Mesendoderm (in vitro differentiated cells): ENCODE measurements at places on chromosomes 6 and 20.

DNA sequence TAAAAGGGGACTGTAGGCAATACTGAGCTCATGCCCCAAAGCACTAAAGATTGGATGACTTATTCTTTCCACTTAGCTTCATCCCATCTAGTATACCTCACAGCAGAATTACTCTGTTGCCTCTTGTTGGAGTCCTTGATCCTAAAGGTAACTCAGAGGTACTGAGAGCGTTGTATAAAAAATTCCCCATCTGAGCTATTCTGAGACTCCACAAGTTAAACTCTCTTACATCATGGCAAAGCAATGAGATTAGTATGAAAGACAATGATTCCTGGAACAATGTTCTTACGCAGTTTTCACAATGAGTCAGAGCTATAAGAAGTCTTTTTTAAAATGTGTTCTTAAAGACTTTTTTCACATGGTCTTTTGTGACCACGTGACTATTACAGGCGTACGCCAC, 370.1 kb downstream of the ADGRB3 start:
- H3K4me3 ChIP-seq, result no peak overlapping the region
- no peak overlapping the region for H3K27ac ChIP-seq
- H3K4me1 ChIP-seq, result no peaks in the 10 kb centered on the region

- H3K27me3 ChIP-seq, result no peaks in the 10 kb centered on the region
- no peak overlapping the region for H3K27ac ChIP-seq
- no peak overlapping the region for H3K4me3 ChIP-seq
- H3K4me1 ChIP-seq, result peaks cover 6% of the 10 kb centered on the region
- H3K36me3 ChIP-seq, result no peaks in the 10 kb centered on the region
Observed at GRCh38 chr6:2978923-2979322, 7.6 kb upstream of the SERPINB6 start.

GRCh38 chr20:43220612-43221011, 30.9 kb upstream of the PTPRT start:
- no peaks in the 10 kb centered on the region for H3K36me3 ChIP-seq
- no peak overlapping the region for H3K27ac ChIP-seq
- H3K27me3 ChIP-seq, result no peaks in the 10 kb centered on the region
- DNase-seq, result no peak
- H3K4me3 ChIP-seq, result no peak overlapping the region

DNA sequence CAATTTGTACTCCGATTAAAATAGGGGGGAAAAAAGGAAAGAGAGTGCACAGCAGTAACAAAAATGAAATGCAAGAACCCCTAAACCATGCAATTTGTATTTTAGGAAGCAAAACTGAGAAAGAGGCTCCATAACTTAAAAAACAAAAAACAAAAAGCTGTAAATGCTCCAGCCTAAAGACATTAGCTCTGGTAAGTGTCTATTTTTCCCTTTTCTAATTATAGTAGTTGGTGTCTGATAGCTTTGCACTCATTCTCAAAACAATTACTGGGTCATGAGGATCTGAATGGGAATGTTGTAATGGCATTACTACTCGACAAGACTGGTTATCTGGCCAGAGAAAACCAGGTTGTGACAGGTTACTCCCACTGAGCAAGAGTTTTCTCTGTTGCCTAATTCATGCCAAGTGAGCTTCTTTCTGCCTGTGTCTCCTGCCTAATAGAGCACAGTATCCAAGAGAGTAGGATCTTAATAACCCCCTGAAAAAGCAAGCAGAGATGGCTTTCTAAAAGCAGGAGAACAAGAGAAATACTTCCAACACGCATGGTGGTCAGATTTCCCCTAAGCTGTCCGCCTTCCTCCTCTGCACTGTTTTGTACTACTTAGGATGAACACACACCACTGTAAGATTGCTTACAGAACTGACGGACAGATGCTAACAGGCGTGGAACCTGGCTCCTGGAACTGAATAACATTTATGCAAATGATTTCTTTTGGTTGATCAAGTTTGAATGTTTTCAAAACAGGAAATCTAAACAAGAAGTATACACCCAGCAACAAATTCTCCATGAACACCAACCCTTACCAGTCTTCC, 86.4 kb downstream of the FKBP5 start:
- peaks cover 12% of the 10 kb centered on the region for H3K4me1 ChIP-seq
- H3K27ac ChIP-seq, result no peak overlapping the region
- no peaks in the 10 kb centered on the region for H3K27me3 ChIP-seq
- peak; percentile 48 for DNase-seq
- H3K4me3 ChIP-seq, result no peak overlapping the region
- no peaks in the 10 kb centered on the region for H3K36me3 ChIP-seq

- no peaks in the 10 kb centered on the region for H3K27me3 ChIP-seq
- no peak for DNase-seq
- no peak overlapping the region for H3K27ac ChIP-seq
- no peaks in the 10 kb centered on the region for H3K4me1 ChIP-seq
- H3K36me3 ChIP-seq, result no peaks in the 10 kb centered on the region
Observed at GRCh38 chr6:113645986-113646385, 211.2 kb upstream of the MARCKS start.

DNA sequence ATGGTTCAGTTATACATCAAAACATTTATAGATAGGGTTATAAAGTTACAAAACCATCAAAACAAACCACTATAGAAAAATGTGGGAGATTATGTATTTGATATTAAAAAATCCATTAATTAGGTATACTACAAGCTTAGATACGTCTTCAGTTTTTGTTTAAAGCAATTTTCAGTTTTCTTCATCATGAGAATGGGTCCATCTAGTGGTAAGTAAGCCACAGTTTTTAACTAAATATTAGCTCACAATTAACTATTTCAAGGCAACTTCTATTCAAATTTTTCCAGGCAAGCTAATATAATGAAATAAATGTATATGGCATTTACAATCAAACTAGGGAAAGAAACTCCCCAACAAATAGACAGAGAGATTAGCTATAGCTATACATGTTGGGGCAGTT, 44.4 kb downstream of the RNGTT start:
- H3K4me1 ChIP-seq, result no peaks in the 10 kb centered on the region
- no peak overlapping the region for H3K27ac ChIP-seq
- no peaks in the 10 kb centered on the region for H3K36me3 ChIP-seq
- H3K27me3 ChIP-seq, result no peaks in the 10 kb centered on the region

DNA sequence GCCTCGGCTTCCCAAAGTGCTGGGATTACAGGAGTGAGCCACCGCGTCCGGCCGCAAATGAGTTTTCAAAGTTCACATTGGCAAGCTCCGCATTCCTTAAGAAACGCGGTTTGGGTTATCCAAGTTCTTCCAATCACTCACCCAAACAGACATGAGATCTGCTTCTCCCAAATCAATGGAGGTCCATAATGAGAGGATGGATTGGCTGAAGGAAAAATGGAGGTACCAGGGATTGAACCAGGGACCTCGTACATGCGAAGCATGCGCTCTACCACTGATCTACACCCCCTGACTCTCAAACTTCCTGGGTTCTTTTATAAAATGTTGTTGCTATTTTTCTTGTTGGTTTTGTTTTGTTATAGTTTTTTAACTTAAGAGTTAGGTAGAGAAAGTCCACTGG, 170.0 kb downstream of the GPX5 start:
- no peak overlapping the region for H3K27ac ChIP-seq
- peaks cover 3% of the 10 kb centered on the region for H3K4me1 ChIP-seq
- no peaks in the 10 kb centered on the region for H3K36me3 ChIP-seq
- no peaks in the 10 kb centered on the region for H3K27me3 ChIP-seq
- no peak overlapping the region for H3K4me3 ChIP-seq

- H3K4me3 ChIP-seq, result no peak overlapping the region
- H3K27ac ChIP-seq, result no peak overlapping the region
- no peaks in the 10 kb centered on the region for H3K36me3 ChIP-seq
- H3K4me1 ChIP-seq, result no peaks in the 10 kb centered on the region
- no peak for DNase-seq
Observed at GRCh38 chr6:54587277-54587676, 259.3 kb upstream of the FAM83B start.

GRCh38 chr6:121161886-121162285, 172.4 kb downstream of the TBC1D32 start:
- no peak overlapping the region for H3K4me3 ChIP-seq
- no peaks in the 10 kb centered on the region for H3K27me3 ChIP-seq
- H3K4me1 ChIP-seq, result no peaks in the 10 kb centered on the region
- no peak overlapping the region for H3K27ac ChIP-seq
- no peaks in the 10 kb centered on the region for H3K36me3 ChIP-seq

- no peaks in the 10 kb centered on the region for H3K4me1 ChIP-seq
- peak; percentile 53 for DNase-seq
- H3K36me3 ChIP-seq, result no peaks in the 10 kb centered on the region
- H3K4me3 ChIP-seq, result peak overlapping the region; percentile 38
- no peak overlapping the region for H3K27ac ChIP-seq
Observed at GRCh38 chr6:710601-711571, 17.9 kb upstream of the EXOC2 start.

- no peaks in the 10 kb centered on the region for H3K36me3 ChIP-seq
- no peaks in the 10 kb centered on the region for H3K27me3 ChIP-seq
- no peak overlapping the region for H3K27ac ChIP-seq
- DNase-seq, result no peak
Observed at GRCh38 chr6:17064975-17065374, 36.9 kb upstream of the STMND1 start.

- no peak overlapping the region for H3K4me3 ChIP-seq
- no peaks in the 10 kb centered on the region for H3K36me3 ChIP-seq
- H3K27ac ChIP-seq, result no peak overlapping the region
- H3K27me3 ChIP-seq, result no peaks in the 10 kb centered on the region
- no peak for DNase-seq
Observed at GRCh38 chr20:56987986-56988385, 278.5 kb downstream of the BMP7 start.

DNA sequence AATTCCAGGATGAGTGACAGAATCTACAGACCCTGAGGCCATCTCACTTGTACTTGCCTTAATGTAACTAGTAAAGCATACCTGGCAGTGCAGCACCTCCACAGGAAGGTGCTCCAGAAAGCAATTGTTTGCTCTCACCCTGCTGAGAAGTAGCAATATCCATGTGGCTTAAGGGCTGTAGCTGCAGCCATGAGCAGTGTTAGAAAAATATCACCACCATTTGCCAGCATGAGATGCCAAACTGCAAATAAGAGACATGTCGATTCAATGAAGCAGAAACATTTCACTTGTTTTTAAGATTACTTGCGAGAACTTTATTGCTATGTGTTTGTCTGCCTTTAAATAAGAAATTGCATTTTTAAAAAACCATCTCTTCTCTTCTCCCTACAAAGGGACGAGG, 151.5 kb downstream of the PRL start:
- no peaks in the 10 kb centered on the region for H3K36me3 ChIP-seq
- no peaks in the 10 kb centered on the region for H3K27me3 ChIP-seq
- no peak overlapping the region for H3K27ac ChIP-seq

DNA sequence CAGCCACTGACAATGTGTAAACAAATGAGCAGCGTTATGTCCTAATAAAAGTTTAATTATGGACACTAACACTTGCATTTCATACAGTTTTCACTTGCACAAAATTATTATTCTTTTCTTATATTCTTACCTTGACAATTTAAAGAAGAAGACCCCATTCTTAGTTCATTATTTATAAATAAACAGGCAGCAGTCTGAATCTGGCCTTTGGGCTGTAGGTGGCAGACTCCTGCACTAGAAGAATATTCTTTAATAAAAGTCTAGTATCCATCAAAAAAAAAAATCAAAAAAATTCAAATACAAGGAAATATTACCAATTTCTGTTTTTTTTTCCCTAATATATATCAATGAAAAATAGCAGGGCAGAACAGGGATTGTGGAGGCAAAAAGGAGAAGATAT, 24.8 kb downstream of the PTCHD4 start:
- no peak overlapping the region for H3K27ac ChIP-seq
- H3K4me3 ChIP-seq, result no peak overlapping the region
- DNase-seq, result no peak
- H3K4me1 ChIP-seq, result no peaks in the 10 kb centered on the region

- no peak for DNase-seq
- H3K36me3 ChIP-seq, result no peaks in the 10 kb centered on the region
- H3K4me3 ChIP-seq, result no peak overlapping the region
- no peak overlapping the region for H3K27ac ChIP-seq
- H3K4me1 ChIP-seq, result peaks cover 3% of the 10 kb centered on the region
Observed at GRCh38 chr6:158715330-158716311, 65.8 kb downstream of the SYTL3 start.

DNA sequence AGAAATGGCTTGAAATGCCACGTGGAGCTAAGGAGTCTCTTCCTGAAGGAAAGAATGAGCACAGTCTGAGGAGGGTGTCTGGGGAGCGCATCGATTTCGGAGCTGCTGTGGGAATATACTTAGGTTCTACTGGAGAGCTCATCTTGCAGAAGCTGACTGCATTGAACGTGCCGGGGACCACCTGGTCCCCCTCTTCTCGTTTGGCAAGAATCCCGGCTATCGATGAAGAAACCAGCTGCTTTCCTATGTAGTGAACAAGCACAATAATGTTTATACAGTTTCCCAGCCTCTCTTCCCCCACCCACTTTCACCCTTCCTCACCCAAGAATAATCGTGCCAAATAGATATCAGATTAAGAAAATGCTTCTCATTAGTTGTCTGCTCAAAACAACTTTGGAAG, 242.5 kb downstream of the PACRG start:
- H3K27ac ChIP-seq, result no peak overlapping the region
- H3K4me3 ChIP-seq, result no peak overlapping the region
- no peak for DNase-seq
- H3K27me3 ChIP-seq, result no peaks in the 10 kb centered on the region

DNA sequence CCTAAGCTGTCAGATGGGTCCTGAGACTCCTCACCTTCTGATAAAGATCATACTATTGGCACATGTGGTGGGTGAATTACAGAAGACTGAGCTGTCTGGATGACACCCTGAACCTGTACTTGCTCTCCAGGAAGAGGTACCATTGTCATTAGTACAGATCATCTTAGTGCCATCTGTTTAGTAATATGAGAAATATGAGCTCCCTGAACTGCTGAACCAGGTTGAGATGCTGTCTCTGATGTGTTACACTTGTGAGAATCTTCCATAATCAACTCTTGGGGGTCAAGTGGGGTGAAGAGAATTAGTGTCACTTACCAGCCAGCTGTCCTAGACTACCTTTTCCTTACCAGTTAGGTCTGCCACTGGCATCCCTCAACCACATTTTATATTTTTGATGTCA, 531.0 kb downstream of the EPHA7 start:
- no peaks in the 10 kb centered on the region for H3K4me1 ChIP-seq
- H3K27me3 ChIP-seq, result no peaks in the 10 kb centered on the region
- H3K36me3 ChIP-seq, result no peaks in the 10 kb centered on the region
- DNase-seq, result no peak
- H3K27ac ChIP-seq, result no peak overlapping the region
- no peak overlapping the region for H3K4me3 ChIP-seq

GRCh38 chr20:47311967-47312681, 44.4 kb downstream of the ZMYND8 start:
- H3K36me3 ChIP-seq, result peaks cover 5% of the 10 kb centered on the region
- no peak for DNase-seq
- no peaks in the 10 kb centered on the region for H3K27me3 ChIP-seq

- H3K4me3 ChIP-seq, result no peak overlapping the region
- no peak overlapping the region for H3K27ac ChIP-seq
- no peaks in the 10 kb centered on the region for H3K36me3 ChIP-seq
- no peaks in the 10 kb centered on the region for H3K27me3 ChIP-seq
Observed at GRCh38 chr20:52346797-52347196, 155.2 kb upstream of the ZFP64 start.

- H3K4me3 ChIP-seq, result no peak overlapping the region
- H3K27me3 ChIP-seq, result no peaks in the 10 kb centered on the region
- no peak for DNase-seq
- no peaks in the 10 kb centered on the region for H3K4me1 ChIP-seq
Observed at GRCh38 chr6:127818149-127818548, 82.7 kb downstream of the THEMIS start.
